Osteoblast (primary cell): ENCODE measurements at places on chromosomes 4 and X. TPM values are rescaled to one million over a fixed set of nuclear protein-coding genes. Genes with fewer than 3 reads are reported as not detected.

The ARR3 gene
- not detected in 2 replicates for total RNA-seq

The PCDH18 gene
- total RNA-seq, result 171 and 191 TPM in 2 replicates

The MMRN1 gene
- not detected in 2 replicates for total RNA-seq

The IL13RA1 gene
- total RNA-seq, result 81.4 and 108 TPM in 2 replicates

The RNF4 gene
- total RNA-seq, result 68.8 and 76.0 TPM in 2 replicates

The ADH6 gene
- total RNA-seq, result not detected in 2 replicates

The OCIAD1 gene
- 78.2 and 87.5 TPM in 2 replicates for total RNA-seq

The CDKL2 gene
- total RNA-seq, result 0.72 and 0.88 TPM in 2 replicates

The SPANXC gene
- total RNA-seq, result not detected in 2 replicates

The IBSP gene
- total RNA-seq, result 14.4 and 15.6 TPM in 2 replicates

The ADD1 gene
- total RNA-seq, result 200 and 204 TPM in 2 replicates

The SPP1 gene
- 7.6 and 16.2 TPM in 2 replicates for total RNA-seq

The GAGE12C gene
- not detected in 2 replicates for total RNA-seq
